ENCODE measurements at places on chromosomes 12 and 14. TPM values are rescaled to one million over a fixed set of nuclear protein-coding genes. Genes with fewer than 3 reads are reported as not detected.
A peak's percentile ranks its signal among the peaks of the same experiment; 100 is the strongest.

The GLIPR1L2 gene
- total RNA-seq = 0.38 TPM

- DNase-seq = no peak
Observed at GRCh38 chr12:122656298-122656697, 46.9 kb downstream of the HCAR2 start.

The CLEC4C gene
- not detected for total RNA-seq

DNA sequence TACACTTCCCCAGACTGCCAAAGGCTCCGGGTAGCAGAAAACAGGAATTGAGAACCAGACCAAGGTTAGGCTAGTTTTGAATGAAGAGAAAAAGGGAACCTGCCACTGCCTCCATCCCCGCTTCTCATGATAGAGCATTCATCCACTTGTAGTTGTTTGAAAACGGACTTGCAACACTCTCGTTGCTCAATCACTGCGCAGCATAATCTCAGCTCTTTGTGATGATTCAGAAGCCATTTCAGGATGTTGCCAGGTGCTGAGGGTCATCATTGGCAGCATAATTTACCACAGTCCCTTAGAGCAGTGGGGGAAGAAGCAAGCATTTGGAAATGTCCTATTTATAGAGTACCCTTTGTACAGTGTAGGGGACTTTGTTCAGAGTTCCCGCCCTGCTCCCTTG, 25.6 kb downstream of the KCNK13 start:
- DNase-seq = peak; percentile 83

The KNTC1 gene
- total RNA-seq = 12.3 TPM

The PIWIL1 gene
- not detected for total RNA-seq

The KRT6A gene
- not detected for total RNA-seq

DNA sequence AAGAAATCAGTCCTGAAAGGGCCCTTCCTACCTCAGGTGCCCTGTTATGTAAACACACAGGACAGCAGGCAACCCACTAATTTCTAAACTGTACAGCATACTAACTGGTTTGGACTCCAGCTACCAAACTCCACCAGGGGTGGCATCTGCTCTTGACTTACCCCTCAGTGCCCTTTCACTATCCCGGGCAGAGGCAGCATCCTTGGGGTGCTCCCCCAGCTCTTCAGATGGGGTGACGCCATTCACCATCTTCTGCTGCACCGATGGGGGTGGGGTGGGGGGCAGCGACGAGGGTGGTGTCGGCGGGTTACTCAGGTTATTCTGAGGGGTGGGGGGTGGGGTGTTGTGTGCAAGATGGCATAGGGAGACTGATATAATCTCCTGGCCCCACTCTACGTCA, 11.5 kb upstream of the PRKAG1 start:
- no peak for DNase-seq

The CYP27B1 gene
- total RNA-seq = 0.57 TPM

The SLC4A8 gene
- total RNA-seq = 0.79 TPM

The PTPRB gene
- total RNA-seq = 38.0 TPM

- no peak for DNase-seq
Observed at GRCh38 chr12:72493407-72493806, 221.2 kb downstream of the TRHDE start.

The TMPRSS12 gene
- not detected for total RNA-seq

DNA sequence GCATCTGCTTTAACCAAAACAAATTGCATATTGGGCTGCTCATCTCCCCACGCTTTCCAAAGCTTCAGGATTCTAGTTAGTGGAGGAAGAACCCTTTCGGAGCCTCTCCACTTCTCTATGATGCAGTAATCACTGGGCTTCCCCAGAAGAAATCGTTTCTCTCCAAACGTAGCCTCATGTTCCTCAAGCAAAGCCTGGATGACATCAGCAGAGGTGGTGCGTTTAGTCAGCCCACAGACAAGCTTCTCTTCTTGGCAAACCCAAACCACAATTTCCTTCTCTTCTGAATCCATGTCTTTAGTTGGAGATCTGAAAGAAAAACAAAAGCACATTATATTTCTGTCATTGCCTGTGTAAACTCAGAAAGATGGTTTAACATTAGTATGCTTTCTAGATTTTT, 30.6 kb downstream of the RASSF9 start:
- no peak for DNase-seq

- DNase-seq = no peak
Observed at GRCh38 chr12:42568952-42569915, 20.3 kb downstream of the PRICKLE1 start.

GRCh38 chr12:130044991-130045621, 117.2 kb upstream of the FZD10 start:
- no peak for DNase-seq

GRCh38 chr12:48924617-48925303, 532 bp downstream of the FKBP11 start:
- no peak for DNase-seq

The RIPK3 gene
- total RNA-seq = 8.5 TPM

GRCh38 chr14:69042787-69043444, 63.8 kb upstream of the ACTN1 start:
- DNase-seq = peak; percentile 88

DNA sequence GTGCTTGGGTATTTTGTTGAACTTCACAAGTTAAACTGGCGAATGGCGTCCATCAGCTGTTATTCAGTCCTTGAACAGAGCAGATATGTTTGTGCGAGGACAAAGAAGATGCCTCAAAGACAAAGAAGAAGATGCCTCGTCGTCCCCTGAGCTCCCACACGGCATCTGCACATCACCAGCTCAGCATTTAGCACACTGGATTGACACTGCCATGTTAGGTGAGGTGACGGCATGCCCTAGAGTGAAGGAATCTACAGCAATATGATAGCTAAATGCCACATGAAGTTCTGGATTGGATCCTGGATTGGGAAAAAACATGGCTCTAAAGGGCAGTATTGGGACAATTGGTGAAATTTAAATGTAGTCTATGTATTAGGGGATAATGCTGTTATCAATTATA, 15.4 kb downstream of the SAMD4A start:
- no peak for DNase-seq

- no peak for DNase-seq
Observed at GRCh38 chr14:59261334-59261733, 72.9 kb downstream of the DAAM1 start.

DNA sequence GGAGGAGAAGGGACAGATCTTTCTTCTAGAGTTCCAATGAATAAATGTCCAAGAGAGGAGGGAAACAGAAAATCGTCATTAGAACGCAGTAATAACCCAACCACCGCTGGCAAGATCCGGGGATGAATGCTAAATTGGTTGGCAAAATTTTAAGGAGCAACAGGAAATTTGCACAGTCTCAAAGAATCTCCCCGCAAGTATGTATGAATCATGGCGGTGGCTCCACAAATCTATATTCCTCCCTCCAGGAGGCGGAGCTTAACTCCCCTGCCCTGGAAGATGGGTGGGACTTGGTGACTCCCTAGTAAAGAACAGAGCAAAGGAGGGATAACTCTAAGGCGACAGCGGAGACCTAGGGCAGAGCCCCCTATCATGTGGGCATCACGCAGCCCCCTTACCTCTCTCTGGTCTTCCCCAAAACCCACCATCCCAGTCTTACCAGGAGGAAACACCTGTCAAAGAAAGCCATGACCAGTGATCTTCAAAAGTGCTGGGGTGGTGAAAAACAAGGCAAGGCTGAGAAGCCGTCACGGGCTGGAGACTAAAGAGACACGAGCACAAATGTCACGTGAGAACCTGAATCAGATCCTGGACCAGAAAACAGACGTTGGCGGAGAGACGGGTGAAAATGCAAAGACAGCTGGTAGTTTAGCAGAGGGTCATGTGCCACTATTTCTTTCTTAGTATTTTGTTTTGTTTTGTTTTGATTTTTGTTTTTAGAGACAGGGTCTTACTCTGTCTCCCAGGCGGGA, 125.8 kb downstream of the NCOR2 start:
- no peak for DNase-seq

GRCh38 chr12:19288603-19289244, 150.6 kb upstream of the AEBP2 start:
- no peak for DNase-seq

DNA sequence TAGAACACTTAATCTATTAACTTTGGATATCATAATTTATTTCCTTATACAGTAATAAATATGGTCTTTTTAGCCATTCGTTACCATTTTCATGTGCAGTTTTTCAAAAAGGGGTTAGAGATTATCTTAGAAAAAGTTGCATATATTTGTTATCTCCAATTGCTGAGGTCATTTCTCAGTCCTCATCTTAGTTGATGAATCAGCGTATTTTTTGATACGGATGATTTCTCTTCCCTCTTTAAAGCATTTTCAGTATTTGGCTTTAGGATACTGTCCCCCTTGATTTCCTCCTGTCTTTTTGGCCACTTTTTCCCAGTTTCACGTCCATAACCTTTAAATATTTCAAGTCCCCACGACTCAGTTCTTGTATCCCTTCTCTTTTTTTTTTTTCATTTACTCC, 21.8 kb downstream of the DNAL1 start:
- DNase-seq = no peak

The TEDC1 gene
- total RNA-seq = 15.4 TPM

The MTA1 gene
- total RNA-seq = 62.0 TPM

DNA sequence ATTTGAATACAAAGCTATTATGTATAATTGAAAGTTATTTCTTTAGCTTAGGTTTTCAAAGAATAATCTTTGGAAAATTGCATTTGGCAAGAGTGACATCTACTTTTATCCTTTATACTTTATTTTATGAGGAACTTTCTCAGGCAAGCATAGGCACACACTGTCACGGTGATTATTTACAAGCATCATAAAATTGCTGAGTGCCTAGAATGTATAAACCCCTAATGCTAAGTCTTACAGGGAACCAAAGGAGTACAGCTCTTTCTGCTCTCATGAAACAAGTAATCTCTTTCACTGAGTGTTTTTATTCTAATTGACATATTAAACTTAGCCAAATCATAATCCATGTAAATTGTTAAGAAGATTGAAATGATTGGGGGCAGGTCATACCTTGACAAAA, 154.9 kb downstream of the FSCB start:
- DNase-seq = no peak

DNA sequence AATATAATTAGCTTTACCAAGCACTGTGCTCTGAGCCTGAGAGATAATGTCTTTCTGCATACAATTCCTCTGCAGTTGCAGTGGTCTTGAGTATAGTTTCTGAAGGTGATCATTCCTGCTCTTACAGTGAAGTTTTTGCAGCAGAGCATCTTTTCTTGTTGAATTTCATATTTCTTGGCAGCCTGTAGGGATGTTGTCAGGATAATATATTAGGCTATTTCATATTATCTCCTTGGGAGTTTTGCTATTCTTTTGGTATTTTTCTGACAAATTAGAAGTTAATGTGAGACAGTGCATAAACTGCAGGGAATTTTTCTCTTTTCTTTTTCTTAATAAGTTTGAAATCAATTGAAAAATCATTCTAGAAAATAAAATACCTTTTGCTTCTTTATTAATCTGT, 1502.6 kb upstream of the FLRT2 start:
- no peak for DNase-seq

GRCh38 chr12:108321688-108322087, 17.4 kb downstream of the CMKLR1 start:
- DNase-seq = peak; percentile 1

DNA sequence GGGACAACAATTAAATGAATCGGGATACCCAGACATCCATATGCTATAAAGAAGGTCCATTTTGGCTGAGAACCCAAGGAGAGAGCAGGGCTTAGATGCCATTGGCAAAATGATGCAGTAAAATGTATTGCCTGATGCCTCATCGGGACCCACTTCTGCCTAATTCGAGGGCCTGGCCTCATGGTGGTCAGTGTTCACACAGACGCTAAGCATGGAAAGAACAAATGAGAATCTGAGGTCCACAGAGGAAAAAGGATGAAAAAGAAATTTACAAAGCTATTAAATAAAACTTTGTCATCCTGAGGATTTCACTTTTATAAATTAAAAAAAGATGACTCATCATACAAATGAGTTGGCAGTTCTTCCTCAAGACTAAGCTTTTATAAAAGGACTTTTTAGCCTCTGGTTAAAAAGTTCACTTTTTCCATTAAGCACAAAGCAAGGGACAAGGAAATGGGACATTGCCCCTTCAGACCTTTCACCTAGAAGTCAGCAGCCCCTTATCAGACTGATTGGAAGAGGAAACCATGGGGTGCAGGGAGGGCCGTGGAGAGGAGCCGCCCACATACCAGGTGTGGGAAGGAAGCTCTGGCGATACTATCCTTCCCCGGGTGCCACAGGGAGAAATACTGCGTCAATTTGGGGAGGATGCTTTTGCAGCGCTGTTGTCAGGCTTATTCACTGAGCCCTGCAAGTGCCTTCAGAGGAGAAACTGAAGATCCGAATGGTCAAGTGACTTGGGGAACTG, 176.0 kb downstream of the EGLN3 start:
- DNase-seq = no peak

The CRIP1 gene
- 285 TPM for total RNA-seq

- DNase-seq = peak; percentile 50
Observed at GRCh38 chr12:128711486-128711885, 112.3 kb downstream of the SLC15A4 start.

DNA sequence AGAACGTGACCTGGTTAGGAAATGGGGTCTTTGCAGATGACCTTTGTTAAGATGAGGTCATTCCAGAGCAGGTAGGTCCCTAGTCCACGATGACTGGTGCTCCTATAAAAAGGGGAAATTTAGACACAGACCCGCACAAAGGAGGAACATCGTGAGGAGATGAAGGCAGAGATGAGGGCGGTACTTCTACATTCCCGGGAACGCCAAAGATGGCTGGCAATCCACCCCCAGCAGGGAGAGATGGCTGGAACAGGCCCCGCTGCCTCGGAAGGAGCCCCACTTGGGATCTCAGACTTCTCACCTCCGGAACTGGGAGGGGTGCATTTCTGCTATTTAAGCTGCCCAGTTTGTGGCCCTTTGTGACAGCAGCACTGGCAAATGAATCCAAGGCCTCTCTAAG, 85.0 kb downstream of the ITPK1 start:
- no peak for DNase-seq

The PDE3A gene
- total RNA-seq = 52.8 TPM

- DNase-seq = no peak
Observed at GRCh38 chr12:11650286-11651281, 1.1 kb downstream of the ETV6 start.

DNA sequence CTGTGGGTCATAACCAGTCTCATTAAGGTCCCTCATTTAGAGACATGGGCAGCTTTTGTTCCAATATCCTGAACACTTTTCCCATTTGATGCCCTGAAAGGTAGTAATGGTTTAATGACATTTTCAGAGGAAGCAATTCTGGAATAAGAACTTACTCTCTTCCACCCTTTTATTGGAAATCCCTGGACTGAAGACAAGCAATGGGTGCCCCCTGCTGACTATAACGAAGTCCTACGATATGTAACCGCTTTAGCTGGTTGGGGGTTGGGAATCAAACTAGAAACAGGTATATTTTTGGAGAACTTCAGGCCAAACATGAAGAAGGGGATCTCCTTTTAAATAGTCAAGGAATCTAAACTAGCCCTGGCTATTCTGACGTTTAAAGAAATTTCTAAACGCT, 20.5 kb downstream of the SARNP start:
- DNase-seq = no peak

- no peak for DNase-seq
Observed at GRCh38 chr14:31944256-31945073, 132.6 kb upstream of the ARHGAP5 start.

The OTX2 gene
- not detected for total RNA-seq

The KCNJ8 gene
- total RNA-seq = 30.9 TPM

The ADCY4 gene
- total RNA-seq = 35.2 TPM

The NELL2 gene
- 0.52 TPM for total RNA-seq

The CMA1 gene
- total RNA-seq = 0.71 TPM

The SLC6A12 gene
- total RNA-seq = 1.00 TPM

GRCh38 chr14:61475316-61475715, 153.9 kb downstream of the PRKCH start:
- DNase-seq = no peak
